ENCODE measurements at places on chromosomes 6 and 20.

- DNase-seq = peak; percentile 45
Observed at GRCh38 chr6:37517411-37517812, 17.7 kb upstream of the CCDC167 start.

DNA sequence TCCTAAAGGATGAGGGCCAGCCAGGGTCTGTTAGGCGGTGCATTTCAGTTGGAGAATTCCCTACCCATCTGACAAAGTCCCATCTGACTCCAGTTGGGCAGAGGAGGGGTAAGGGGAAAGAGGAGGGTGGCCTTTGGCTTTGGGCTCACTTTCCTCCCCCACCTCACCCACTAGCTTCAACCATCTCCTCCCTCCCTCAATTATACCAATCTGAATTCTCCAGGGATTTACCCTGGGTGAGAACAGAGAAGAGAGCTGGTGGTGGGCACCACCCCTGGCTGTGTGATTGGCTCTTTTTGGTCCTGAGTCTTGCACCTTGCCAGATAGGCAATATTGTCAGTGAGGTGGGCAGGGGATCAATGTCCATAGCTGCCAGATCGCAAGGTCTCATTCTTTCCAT is 3.2 kb downstream of the HMGA1 start:
- DNase-seq = no peak

DNA sequence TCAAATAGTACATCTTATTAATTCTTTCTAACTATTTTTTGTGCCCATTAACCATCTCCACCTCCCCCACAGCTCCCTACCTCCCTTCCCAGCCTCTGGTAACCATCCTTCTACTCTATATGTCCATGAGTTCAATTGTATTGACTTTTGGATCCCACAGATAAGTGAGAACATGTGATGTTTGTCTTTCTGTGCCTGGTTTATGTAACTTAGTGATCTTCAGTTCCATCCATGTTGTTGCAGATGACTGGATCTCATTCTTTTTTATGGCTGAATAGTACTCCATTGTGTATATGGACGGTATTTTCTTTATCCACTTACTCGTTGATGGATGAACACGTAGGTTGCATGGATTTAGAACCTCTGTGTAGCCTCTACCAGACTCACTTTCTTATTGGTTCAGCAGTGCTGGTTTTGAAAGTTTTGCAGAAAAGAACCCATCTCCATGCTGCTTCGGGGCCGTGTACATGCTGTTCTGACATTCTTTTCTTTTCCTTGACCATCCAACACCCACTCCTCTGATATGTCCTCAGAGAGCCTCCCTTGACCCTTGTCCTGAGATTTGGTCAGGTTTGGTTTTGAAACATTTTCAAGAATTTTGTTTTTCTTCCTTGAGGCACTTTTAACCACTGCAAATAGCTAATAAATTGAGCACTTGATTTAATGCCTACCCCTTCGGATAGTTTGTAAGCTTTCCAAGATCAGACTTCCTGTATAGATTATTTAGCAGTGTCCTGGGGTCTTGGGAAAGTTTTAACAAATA is 231.2 kb upstream of the ZFP64 start:
- DNase-seq = no peak

DNA sequence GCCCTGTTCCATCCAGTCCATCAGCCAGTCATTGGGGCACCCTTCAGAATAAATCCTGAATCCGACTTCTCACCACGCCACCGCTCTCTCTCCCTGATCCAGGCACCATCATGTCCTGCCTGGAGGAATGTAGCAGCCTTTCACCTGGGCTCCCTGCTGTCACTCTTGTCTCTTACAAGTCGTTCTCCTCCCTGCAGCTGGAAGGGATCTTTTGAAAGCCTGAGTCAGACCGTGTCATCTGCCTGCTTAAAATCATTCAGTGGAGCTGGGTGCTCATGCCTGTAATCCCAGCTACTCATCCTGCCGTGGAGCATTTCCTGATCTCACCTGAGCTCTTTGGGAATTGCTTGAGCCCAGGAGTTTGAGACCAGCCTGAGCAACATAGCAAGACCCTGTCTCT is 19.2 kb upstream of the KCNG1 start:
- no peak for DNase-seq

DNA sequence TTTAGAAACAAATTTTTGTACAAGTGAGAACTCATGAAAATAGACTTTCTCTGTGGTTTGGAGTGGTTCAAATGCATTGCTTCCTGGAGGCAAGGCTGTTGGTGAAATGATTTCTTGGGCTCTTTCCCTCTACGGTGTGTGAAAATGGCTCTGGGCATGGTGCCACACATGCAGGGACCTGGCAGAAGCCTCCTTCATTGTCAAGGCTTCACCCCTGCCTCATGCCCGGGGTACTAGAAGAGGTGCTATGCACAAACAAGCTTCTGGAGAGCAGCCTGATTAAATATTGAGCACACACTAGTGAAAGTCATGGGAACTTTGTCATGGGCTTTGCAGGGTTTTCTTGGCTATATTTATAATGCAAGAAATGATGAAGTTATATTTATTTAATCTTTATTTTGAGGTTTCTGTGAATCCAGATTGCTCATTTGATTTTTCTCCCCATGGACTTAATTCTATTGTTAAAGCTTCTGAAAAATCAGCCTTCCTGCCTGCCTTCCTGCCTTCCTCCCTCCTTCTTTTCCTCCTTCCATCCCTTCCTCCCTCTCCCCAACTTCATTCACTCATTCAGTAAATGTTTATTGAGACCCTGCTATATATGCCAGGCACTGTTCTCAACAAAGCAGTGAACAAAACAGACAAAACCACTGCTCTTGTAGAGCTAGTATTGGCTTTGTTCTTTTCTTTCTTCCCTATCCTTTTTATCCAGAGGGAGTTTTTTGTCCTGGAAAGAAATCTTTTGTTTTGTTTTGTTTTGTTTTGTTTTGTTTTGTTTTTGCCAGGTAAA is 21.0 kb downstream of the C6orf89 start:
- DNase-seq = no peak

GRCh38 chr6:26056583-26057350 is 30.5 kb upstream of the HFE start:
- DNase-seq = peak; percentile 11

- no peak for DNase-seq
Observed at GRCh38 chr6:109347779-109348178, 34.5 kb downstream of the CD164 start.

DNA sequence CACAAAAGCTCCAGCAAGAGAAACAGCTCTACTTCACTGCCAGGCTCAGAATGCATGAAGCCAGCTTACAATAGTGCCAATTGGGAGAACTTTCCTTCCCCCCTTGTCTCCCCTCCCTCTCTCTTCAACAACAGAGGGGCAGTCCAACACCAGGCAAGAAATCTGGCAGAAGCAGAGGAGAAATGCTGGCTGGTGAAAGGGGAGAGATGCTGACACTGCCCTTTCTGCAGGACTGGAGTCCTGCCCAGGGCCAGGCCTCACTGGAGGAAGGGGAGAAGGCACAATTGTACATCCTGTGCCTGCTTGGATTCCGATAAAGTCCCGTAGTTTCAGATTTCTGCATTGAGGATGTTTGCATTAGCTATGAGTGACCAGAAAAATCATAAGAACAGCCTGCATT is 148.6 kb downstream of the LRRC1 start:
- no peak for DNase-seq

Data from stimulated activated effector memory CD8-positive, alpha-beta T cell treated with anti-CD3 and anti-CD28 coated beads, Interleukin-12 subunit alpha, Interleukin-12 subunit beta, amount 100 ng/mL, for 72 hours (primary cell).